ENCODE measurements at places on chromosomes 6 and 20. TPM values are rescaled to one million over a fixed set of nuclear protein-coding genes. Genes with fewer than 3 reads are reported as not detected.

Gene LY6G6F
- polyA plus RNA-seq, result not detected

- DNase-seq, result no peak
Observed at GRCh38 chr20:46974669-46975434, 80.2 kb downstream of the EYA2 start.

DNA sequence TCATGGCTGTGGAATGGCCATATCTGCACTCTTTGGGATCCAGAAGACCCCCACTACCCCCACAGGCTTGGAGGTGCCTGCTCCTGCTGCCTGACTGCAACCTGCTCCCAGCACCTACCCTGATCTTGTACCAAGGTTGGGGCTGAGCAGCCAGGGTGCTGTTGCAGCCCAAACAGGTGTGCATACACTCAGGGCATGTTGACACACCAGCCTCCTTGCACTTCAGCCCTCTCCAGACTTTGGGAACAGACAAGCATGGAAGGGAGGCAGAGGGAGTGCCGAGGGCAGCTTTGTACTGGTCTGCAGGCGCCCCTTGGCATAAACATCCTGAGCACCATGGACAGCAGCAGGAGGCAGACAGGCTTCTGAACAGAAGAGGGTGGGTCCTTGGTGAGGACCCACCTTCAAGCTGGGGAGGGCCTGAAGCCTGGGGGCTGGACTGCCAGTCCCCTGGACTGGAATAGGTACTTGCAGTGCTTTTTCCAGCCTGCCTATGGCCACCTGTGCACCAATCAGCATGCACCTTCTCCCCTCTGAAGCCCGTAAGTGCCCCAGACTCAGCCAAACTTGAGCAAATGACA is 1675.8 kb downstream of the HACE1 start:
- no peak for DNase-seq

DNA sequence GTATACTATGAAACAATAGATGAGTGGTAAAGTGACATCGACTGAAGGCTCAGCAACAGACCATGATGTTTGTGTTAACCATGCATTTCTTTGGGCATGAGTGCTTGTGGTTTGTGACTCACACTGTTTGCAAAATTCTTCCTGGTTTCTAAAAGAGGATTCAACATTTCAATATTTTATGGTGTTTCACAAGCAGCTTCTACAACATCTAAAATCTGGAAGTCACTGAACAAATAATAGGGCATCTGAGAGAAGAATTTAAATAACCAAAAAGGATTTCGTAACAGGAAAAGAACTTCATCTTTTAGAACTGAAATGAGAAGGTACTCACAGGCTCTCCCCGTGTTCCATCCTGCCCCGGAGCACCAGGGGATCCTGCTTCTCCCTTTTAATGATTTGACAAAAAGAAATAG is 146.2 kb downstream of the COL21A1 start:
- peak; percentile 96 for DNase-seq

GRCh38 chr6:36874443-36875249 is at the start of gene PPIL1:
PPIL1 (minus strand) TSS chr6:36874803; CDS start chr6:36874772, 31 bp downstream.
- peak; percentile 87 for DNase-seq

- no peak for DNase-seq
Observed at GRCh38 chr20:37042986-37043972, 52.5 kb downstream of the RBL1 start.

Gene CST3
- polyA plus RNA-seq, result 180 TPM

DNA sequence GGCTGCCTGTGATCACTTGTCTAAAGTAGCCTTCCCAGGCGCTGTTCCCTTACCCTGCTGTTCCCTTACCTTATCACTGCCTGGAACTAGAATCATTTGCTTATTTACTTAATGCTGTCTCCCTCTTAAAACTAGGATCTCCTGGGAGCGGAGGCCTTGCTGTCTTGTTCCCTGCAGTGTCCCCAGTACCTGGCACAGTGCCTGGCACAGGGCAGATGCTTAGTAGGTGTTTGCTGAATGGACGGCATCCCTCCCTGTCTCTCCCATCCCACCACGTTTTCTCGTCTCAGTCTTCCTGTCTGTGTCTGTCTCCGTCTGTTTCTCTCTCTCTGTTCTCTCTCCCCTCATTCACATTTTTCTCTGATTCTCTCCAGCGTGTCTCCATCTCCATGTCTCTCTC is 99.9 kb upstream of the MYL9 start:
- DNase-seq, result no peak

DNA sequence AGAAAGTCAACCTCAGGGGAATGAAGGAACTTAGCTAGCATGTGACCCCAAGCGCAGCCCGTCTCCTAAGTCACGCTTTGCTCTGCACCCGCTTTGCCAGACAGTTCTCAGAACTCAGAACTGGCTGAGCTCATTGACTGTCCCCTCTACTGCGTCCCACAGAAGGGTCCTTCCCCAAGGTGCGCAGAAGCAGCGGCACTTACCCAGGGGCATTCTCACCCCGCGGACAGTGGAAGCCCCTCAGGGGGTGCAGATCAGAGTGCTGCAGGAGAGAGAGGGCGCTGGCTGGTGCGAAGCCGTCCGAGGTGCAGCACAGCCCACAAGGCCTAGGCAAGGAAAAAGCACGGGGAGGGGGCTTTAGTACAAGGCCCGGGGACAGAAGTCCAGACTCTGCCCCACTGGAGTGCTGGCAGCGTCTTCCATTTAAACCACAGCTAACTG is 807 bp downstream of the SNHG17 start:
- peak; percentile 23 for DNase-seq

DNA sequence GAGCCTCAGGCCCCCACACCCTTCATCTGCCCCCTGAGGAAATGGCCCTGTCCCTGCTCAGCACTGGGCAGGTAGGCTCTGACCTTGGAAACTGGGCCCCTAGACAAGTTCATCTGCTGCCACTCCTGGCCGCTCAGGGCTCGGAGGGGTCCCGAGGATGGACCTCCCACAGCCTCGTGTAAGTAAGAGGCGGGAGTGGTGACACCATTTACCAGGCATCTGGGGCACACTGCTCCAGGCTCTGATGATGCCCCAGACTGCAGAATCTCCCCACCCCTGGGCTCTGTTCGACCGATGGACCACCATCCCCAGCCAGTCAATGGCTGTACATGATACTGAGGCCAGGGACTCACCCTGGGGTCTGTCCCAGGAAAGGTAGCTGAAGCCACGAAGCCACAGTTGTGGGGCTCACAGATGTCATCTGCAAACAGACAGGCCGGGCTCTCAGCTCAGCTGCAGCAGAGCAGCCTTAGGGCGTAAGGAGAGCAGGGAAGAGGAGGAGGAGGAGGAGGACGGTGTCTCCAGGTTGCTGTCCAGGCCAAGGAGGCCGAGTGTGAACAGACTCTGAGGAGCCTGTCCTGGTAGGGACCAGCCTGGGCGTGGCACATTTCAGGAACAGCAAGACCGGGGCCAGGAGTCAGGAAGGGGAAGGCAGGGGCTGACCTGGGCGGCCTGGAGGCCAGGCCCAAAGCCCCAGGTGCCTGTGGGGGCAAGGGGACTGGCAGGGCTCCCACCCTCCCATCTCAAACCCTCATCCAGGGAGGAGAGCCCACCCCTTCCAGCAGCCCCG is 300.4 kb downstream of the TAF4 start:
- DNase-seq, result no peak

GRCh38 chr6:54361188-54361587 is 52.9 kb downstream of the TINAG start:
- no peak for DNase-seq

GRCh38 chr6:42368181-42368580 is 83.5 kb downstream of the TRERF1 start:
- DNase-seq, result no peak

DNA sequence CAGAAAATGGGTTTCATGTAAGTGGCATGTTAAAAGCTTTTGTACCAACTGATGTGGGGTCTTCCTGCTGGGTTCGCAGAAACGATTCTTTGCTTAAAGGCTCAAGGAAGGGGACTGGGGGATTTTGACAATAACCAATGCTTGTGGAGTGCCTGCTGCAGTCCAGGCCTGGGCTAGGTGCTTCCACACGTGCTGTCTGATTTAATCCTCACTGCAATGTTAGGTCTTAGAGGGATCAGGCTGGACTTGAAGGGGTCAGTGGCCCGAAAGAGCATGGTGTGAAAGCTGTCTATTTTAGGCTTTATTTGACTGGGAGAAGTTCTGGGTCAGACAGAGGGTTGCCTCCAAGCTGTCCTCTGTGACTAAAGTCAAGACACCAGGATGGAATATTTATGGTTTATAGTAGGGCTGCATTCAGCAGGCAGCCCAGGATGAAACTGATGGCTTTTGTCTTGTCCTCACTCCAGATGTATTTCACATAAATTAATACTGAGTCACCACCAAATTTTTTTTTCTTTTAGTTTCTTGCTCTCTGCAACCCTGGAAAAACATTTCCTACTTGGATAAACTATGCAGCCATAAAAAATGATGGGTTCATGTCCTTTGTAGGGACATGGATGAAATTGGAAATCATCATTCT is 219.1 kb downstream of the ZMYND8 start:
- peak; percentile 20 for DNase-seq

GRCh38 chr6:112289038-112289566 is 34.7 kb upstream of the LAMA4 start:
- peak; percentile 98 for DNase-seq

DNA sequence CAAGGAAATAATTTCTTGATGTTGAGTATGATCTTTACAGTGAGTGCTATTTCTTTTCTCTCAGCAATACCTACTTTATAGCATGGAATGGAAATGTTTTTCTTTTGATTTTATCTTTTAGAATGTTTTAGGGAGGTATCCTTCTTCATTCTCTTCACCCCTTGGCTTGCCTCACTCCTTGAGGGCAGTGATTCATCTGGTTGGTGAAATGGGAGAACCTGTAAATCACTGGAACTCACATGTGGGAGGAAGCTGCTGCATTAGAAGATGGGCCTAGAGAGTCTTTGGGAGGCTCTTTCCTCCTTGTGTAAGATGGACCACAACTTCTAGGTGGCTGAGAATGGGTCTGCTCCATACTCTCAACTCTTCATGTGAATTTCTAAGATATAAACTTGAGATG is 244.8 kb upstream of the SYNCRIP start:
- no peak for DNase-seq

- DNase-seq, result peak; percentile 91
Observed at GRCh38 chr6:81838031-81838430, 85.5 kb upstream of the TENT5A start.

DNA sequence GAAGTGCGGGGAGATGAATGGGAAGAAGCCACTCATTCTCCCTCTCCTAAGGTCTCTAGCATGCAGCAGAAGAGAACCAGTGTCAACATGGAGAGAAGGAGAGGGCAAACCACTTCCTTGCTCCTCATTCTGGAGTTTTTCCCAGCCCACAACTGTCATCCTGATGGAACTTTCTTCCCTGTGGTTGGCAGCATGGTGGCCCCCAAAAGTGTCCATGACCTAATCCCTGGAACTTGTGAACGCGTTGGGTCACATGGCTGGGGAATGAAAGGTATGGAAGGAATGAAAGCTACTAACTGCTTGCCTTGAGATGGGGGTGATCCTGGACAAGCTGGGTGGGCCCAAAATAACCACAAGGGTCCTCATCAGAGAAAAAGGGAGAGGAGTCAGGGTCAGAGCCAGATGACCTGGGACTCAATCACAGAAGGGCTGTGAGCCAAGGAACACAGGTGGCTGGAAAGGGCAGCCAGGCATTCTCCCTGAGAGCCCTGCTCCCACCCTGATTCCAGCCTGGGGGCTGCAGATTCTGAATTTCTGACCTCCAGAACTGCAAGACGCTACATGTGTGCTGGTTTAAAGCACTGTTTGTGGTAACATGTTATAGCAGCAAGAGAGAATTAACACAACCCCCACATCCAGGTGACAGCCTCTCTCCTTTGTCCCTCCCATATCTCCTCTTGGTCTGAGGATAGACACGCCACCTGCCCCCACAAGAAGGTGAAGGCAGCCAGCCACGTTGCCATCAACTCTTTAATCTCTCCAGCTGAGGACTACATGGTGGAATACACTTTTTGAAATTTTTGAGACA is 63.2 kb downstream of the PYGB start:
- peak; percentile 95 for DNase-seq

DNA sequence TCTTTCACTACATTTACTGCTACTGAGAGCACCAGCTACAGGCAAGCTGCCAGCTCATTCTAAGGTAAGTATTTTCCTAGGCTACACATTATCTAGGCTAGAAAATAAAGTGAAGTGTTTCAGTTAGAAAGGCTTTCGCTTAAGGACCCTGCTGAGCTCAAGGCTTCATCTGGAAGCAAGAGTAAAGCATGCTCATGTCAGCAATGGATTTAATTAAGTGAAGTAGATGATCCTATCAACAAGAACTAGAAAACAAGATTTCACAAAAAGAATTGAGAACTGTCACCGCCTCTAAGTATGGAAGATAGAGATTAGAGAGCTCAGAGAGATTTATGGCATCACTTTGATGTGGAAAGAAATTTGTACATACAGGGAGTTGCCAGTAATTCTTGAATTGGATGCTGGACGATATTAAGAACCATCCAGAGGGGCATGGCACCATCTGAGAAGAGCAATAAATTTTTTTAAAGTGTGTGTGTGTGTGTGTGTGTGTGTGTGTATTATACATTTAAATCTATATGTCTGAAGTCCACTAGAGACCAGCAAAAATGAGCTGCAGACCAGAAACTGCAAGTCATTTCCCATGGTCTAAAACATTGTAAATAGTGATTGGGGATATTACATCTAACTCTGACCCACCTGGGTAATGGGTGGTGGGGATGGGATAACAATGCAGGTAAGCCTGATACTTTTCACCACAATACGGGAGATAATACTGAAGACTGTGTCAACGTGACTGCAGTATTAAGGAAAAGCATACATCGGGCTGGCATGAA is 105.2 kb upstream of the MAP7 start:
- no peak for DNase-seq
